A549 treated with Hydrocortisone at 1 μM for 4 hours (cell line): ENCODE measurements at places on chromosomes 3 and 15. TPM values are rescaled to one million over a fixed set of nuclear protein-coding genes. Genes with fewer than 3 reads are reported as not detected.

The SCN5A gene
- total RNA-seq: 0.26 to 1.6 TPM (median 0.87 TPM) in 5 replicates

The CKMT1A gene
- 1.7 to 2.8 TPM (median 2.7 TPM) in 5 replicates for total RNA-seq

The GPR176 gene
- total RNA-seq: 8.3 to 12.8 TPM (median 9.9 TPM) in 5 replicates

The MYL3 gene
- 0.14 to 0.21 TPM (median 0.17 TPM) in 4 of 5 replicates, not detected in the other for total RNA-seq

The CNTN3 gene
- not detected in 5 replicates for total RNA-seq

The SHF gene
- 0.36 to 0.88 TPM (median 0.44 TPM) in 5 replicates for total RNA-seq

The CAMK2N2 gene
- total RNA-seq: 0.78 to 1.7 TPM (median 1.4 TPM) in 5 replicates

The FAM107A gene
- total RNA-seq: 0.17 to 0.29 TPM (median 0.22 TPM) in 5 replicates

The RASL12 gene
- 0.07 to 0.16 TPM (median 0.15 TPM) in 5 replicates for total RNA-seq

The ACAN gene
- total RNA-seq: 0.51 to 1.2 TPM (median 0.93 TPM) in 5 replicates

The SCAANT1 gene
- not detected in 5 replicates for total RNA-seq

The NRG4 gene
- 0.47 to 2.8 TPM (median 0.69 TPM) in 5 replicates for total RNA-seq

The TNNC1 gene
- 0.63 to 1.4 TPM (median 1.2 TPM) in 5 replicates for total RNA-seq

The ZNF502 gene
- 1.5 to 2.3 TPM (median 1.6 TPM) in 5 replicates for total RNA-seq

The C3orf20 gene
- total RNA-seq: 0.08 TPM in 1 of 5 replicates, not detected in the others
